HS-5 (cell line): ENCODE measurements at places on chromosomes 6 and 20.
A peak's percentile ranks its signal among the peaks of the same experiment; 100 is the strongest.

- no peak for DNase-seq
These were observed 110.4 kb downstream of the ADGRG6 start for GRCh38 chr6:142412241-142412640.

DNA sequence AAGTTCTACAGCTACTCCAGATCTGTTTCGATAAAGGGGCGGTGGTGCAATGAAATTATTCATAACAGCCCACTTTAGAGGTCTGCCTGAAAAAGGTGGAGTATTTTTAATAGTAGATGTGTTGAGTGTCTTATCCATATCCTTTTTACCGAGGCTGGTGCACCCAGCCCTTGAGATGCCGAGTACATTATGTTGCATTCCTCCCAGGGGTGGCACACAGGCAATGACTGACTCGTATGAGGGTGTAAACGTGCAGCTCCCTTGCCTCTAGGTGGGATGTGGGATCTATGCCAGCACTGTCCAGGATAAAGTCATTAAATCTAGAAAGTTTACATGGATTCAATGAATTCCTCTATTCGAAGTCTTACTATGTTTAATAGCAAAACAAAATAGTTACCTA lies 355.6 kb downstream of the PLCB1 start:
- no peak for DNase-seq

GRCh38 chr6:23659125-23659524 lies 466.9 kb upstream of the NRSN1 start:
- no peak for DNase-seq

GRCh38 chr6:143673669-143674068 lies 4.1 kb upstream of the PHACTR2 start:
- DNase-seq: peak; percentile 68

DNA sequence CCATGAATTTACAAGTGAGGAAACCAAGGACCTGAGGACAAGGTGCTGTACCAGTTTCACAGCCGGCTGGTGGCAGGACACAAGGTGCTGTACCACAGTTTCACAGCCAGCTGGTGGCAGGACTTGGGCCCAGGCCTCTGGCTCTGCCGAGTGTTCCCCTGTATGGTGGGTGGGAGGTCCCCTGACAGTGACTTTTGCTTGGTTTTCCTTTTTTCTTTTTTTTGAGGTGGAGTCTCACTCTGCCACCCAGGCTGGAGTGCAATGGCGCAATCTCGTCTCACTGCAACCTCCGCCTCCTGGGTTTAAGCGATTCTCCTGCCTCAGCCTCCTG lies 212.4 kb downstream of the LY86 start:
- no peak for DNase-seq

GRCh38 chr6:6730831-6731230 lies 142.3 kb downstream of the LY86 start:
- peak; percentile 62 for DNase-seq

DNA sequence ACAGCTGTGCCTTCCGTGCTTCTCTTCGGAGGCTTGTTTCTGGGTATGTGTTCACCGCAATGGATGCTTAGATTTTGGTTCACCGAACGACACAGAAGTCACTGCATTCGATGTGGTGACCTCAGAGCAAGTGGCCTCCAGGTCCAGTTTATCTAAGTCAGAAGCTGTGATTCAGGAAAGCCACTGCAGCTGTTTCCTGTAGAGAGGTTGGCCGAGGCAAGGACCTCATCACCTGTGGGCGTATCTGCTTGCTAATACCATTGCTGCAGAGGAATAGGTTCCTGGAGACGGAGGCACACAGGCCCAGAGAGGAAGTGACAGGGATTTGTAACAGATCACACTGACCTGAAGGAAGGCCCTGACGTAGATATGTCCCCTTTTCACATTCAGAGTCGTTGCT lies 82.7 kb downstream of the FARS2 start:
- DNase-seq: no peak

- DNase-seq: no peak
These were observed 93.1 kb upstream of the HEY2 start for GRCh38 chr6:125656287-125656870.

- peak; percentile 90 for DNase-seq
These were observed 45.8 kb upstream of the VSTM2L start for GRCh38 chr20:37856932-37857660.

GRCh38 chr6:169723991-169724493 lies 258 bp downstream of the PHF10 start:
- DNase-seq: no peak

DNA sequence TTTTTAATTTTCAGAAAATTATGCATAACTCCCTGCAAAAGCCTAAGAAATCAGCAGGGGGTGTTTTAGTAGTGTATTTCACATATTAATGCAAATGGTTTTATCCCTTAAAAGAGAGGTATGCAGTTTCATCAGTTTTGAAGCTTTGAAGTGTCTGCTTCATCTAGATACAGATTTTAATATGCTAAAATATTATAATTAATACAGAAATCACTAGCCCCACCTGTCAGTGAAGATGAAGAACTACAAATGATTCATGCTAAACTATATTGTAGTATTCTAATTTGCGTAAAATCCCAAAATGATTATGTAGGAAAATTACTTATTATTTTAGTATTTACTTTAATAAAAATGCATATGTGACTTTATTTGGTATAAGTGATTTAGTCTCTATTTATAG lies 2.9 kb upstream of the TFB1M start:
- DNase-seq: no peak

DNA sequence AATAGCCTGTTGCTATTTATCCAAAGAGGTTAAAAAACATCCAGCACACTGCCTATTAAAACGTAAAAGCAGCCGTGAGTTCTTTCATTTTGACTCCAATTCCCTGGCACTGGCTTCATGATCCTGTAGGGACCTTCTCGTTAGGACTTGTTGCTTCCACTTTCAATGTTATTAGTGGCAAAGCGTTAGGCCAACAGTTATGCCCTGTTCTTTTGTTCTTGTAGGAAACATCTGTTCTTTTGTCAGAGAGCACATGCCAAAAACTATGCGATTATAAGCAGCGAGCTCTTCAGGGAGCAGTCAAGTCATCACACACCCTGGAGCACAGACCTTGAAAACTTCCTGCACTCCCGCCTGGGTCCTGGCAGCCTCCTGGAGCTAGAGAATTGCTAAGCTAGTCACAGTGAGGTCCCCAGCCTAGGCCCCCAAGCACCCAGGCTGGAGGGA lies 609.5 kb upstream of the ARID1B start:
- no peak for DNase-seq

GRCh38 chr20:48308232-48308781 lies 519.5 kb downstream of the PREX1 start:
- no peak for DNase-seq

DNA sequence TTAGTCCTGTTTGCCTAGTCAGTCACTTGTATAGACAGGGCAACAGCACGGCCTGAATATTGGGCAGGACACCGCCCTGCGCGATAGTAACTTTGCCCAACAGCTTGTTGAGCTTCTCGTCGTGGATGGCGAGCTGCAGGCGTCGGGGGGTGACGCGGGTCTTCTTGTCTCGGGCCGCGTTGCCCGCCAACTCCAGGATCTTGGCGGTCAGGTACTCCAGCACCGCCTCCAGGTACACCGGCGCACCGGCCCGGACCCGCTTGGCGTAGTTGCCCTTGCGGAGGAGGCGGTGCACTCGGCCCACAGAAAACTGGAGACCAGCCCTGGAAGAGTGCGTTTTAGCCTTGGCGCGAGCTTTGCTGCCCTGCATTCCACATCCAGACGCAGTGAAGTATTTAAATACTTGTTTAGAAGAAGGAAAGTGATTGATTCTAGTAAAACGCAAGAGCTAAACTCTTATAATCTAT lies 92.8 kb upstream of the BTN3A2 start:
- DNase-seq: no peak

- DNase-seq: peak; percentile 83
These were observed 3.4 kb upstream of the FAM110A start for GRCh38 chr20:830011-830521.

- no peak for DNase-seq
These were observed 4.0 kb downstream of the KIZ start for GRCh38 chr20:21129861-21130260.

- peak; percentile 8 for DNase-seq
These were observed 703 bp downstream of the EPHA7 start for GRCh38 chr6:93418408-93419303.

DNA sequence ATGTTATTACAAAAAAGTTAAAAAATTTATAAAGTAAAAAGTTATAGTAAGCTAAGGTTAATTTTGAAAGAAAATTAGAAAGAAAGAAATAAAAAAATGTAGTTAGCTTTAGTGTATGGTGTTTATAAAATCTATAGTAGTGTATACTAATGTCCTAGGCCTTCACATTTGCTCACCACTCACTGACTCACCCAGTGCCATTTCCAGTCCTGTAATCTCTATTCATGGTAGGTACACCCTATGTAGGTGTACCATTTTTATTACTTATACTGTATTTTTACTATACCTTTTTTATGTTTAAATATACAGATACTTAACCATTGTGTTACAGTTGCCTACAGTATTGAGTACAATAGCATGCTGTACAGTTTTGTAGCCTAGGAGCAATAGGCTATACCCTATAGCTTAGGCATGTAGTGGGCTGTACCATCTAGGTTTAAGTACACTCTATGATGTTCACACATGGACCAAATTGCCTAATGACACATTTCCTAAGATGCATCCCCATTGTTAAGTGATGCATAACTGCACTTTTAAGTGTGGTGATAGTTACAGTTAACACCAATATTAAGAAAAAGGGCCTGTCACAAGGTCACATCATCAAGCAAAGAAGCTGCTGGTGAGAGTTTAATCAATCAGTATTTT lies 8.0 kb downstream of the CD2AP start:
- no peak for DNase-seq

DNA sequence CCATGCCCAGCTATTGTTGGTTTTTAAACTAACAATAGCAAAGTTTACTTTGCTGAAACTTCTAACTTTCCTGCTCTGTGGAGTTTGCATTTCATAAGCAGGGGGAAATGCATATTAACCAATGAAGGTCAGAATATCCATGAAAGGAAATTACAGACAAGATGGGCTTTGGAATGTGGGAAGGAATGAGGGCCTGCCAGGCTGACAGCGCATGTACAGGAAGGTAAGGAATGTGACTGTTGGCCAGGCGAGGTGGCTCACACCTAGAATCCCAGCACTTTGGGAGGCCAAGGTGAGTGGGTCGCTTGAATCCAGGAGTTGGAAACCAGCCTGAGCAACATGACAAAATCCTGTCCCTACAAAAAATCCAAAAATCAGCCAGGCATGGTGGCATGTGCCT lies 49.6 kb downstream of the CDK5RAP1 start:
- DNase-seq: no peak

GRCh38 chr20:32205843-32206759 lies 1.4 kb downstream of the PLAGL2 start:
- no peak for DNase-seq

DNA sequence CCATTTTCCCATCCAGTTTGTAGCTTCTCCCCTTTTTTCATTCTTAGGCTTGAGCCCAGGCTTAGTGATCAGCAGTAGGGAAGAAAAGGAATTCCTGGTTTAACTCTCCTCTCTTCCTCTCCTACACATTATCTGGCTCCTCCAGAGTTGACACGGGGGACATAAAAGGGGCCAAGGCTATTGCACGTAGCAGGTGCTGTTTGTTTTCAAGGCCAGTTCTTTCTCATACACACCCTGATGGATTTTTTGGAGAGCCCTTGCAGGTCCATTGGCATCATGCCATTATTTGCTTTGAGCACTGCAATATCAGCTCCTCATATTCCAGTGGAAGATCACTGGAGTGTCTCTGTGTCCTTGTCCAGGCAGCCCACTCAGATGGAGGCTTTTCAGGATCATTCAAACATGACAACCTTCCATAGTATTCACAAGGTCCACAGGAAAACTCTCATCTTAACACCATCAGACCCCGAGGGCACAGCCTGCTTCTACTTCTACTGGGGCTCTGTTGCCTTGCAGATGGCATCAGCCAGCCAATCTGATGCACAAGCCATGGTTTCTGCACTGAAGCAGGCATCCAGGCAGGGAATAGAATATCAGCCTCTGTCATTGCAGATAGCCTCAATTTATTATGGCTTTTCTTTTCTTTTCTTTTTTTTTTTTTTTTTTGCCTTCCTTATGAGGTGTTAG lies 18.8 kb downstream of the PLCB4 start:
- no peak for DNase-seq

DNA sequence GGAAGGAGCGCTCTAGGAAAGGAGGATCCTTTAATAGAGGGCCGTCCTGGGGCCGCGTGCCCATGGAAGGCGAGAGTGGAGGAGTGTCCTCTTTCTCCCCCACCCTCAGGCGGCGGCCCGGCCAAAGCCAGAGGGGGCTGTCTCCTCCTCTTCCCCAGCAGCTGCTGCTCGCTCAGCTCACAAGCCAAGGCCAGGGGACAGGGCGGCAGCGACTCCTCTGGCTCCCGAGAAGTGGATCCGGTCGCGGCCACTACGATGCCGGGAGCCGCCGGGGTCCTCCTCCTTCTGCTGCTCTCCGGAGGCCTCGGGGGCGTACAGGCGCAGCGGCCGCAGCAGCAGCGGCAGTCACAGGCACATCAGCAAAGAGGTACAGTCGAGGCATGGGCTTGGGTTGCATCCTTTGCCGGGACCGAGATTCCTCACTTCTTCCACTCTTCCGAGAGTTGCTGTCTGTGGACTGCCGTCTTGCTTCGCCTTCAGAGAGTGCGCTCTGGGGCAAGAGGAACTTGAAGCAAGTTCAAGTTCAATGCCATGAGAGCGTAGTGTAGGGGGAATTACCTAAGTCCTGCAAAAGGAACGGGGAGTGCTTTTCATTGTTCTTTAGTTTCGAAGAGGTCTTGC lies at the start of gene LAMA2:
LAMA2 (plus strand) TSS at position 148 of the 621 bp plus-strand sequence; CDS start at position 256, 108 bp downstream.
- DNase-seq: no peak

GRCh38 chr6:118705544-118706491 lies 54.4 kb upstream of the CEP85L start:
- DNase-seq: no peak

DNA sequence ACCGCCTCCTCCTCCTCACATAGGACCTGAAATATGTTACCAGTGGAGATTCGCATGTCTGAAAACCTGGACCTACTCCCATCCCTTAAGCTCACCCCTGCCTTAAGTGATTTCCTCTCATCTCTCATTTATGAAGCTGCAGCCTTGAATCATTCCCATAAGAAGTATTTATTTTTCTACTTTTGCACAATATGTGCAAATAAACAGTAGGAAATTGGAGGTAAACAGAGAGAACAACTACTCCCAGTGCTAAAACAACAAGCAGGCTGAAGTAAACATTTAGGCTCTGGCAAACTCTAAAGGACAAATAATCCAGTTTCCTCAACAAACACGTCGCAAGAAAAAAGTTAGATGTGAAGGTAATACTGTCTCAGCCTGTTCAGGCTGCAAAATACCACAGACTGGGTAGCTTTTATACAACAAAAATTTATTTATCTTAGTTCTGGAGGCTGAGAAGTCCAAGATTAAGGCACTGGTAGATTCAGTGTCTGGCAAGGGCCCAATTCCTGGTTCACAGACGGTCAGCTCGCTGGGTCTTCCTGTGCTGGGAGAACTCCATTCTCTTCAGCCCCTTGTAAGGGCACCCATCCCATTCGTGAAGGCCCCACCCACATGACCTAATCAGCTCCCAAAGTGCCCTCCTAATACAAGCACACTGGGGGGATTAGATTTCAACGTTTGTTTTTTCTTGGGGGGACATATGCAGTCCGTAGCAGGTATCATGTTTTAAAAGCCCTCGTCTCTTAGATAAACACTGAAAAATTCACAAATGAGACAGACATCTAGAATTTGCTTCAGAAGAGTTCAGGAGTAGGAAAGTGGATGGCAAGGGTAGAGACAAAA lies 15.6 kb downstream of the SPATA2 start:
- DNase-seq: no peak
